ENCODE measurements at places on chromosomes 5 and 9.

GRCh38 chr5:56587381-56588130 lies 227.8 kb upstream of the MAP3K1 start:
- no peak for DNase-seq

- no peak for DNase-seq
Measured at GRCh38 chr9:110922145-110922544, 116.1 kb downstream of the LPAR1 start.

- no peak for DNase-seq
Measured at GRCh38 chr5:5551499-5551898, 129.0 kb downstream of the ICE1 start.

- DNase-seq: no peak
Measured at GRCh38 chr5:132849347-132849746, 16.9 kb downstream of the GDF9 start.

GRCh38 chr5:156021866-156022265 lies 305.1 kb upstream of the SGCD start:
- DNase-seq: no peak

DNA sequence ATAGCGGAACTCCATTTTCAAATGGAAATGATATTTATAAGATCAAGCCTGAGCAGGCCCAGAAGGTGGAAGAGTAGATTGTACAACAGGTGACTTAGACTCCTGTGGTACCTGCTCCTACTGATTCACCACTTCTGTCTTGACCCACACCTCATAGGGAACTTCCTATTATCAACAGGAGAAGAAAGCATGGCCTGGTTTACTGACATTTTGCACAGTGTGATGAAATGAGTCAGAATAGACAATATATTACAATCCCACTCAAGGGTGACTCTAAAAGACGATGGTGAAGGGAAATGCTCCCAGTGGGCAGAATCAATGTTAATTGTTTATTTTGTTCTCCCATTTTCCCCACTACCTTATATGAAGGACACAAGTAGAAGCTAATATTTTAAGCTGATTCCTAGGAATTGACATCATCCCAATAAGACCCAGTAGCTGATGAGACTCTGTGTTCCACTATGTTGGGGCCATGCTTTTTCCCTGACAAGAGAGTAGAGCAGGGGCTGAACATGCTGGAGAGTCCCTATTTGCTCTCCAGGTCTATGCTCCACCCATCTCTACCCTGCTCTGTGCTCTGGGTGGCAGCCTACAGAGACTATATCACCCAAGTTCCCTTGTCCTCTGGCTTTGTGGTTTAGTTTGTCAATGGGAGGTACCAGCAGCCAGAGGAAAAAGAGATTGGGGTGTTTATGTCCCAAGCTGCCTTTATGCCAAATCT lies 163.4 kb upstream of the FSTL4 start:
- no peak for DNase-seq

DNA sequence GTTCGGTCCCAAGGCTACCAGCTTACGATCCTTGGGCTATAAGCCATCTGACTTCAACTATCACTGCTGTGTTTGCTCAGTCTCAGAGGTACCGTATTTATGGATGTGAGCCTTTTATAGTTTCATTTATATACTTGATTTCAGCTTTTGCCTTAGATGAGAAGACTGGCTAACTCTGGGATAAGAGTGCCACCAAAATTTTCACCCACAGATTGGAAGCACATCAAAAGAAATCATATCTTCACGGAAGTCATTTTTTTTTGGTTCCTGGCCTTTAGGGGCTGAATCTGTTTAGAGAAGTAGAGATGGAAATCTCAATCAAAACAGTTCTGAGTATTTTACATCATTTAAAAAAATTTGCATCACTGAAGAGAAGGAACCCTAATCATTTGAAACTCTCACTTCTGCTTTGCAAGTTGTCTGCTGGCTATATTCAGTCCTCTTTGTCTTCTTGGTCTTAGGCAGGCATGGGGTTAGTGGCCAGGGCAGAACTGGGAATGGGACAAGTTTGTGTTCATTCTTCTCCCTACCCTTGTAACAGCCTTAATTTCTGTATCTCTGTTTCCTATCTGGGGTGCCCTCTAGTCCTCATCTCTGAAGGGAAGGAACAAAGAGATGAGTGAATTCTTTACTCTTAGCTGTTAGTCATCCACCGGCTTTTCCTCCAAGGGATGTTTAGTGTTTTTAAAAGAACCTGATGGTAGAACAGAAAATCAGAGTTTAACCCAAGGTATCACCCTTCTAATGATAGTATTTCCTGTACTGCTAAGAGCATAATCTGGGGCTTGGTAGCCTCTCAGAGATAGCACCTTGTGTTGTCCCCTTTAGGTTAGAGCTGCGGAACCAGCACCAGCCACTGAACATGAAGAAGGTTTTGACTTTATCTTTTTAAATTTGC lies 14.1 kb upstream of the TNFAIP8 start:
- DNase-seq: no peak

DNA sequence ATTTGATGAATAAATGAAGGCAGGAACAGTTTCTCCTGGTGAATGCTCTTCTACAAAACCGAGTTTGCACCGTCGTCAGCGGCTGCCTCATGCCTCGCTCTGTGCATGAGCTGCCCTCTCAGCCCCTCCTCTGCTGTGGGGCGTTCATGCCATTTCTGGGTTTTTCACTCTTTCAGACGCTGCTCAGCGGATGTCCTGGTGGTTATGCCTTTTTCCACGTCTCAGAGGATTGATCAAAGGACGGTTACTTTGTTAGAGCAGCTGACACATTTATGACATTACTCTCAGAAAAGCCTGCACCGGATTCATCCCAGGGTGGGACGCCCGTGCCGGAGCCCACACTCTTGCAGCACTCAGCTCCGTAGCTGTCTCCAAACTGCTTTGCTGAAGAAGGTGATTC lies 195.9 kb upstream of the PPP1R26 start:
- DNase-seq: no peak

DNA sequence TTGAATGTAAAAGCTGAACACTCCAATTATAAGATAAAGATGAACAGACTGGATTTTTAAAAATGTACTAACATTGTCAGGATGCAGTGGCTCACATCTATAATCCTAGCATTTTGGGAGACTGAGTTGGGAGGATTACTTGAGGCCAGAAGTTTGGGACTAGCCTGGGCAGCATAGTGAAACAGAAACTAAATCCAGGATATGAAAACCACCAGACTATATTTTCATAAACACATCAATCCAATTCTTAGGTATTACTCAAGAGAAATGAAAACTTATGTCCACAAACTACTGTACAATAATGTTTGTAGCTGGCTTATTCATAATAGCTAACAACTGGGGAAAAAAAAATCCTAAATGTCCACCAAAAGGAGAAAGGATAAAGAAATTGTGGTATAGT lies 26.8 kb upstream of the NAA35 start:
- no peak for DNase-seq

- DNase-seq: no peak
Measured at GRCh38 chr5:75671506-75671905, 45.7 kb downstream of the POC5 start.

- DNase-seq: no peak
Measured at GRCh38 chr5:120684749-120685415, 220.8 kb downstream of the PRR16 start.

DNA sequence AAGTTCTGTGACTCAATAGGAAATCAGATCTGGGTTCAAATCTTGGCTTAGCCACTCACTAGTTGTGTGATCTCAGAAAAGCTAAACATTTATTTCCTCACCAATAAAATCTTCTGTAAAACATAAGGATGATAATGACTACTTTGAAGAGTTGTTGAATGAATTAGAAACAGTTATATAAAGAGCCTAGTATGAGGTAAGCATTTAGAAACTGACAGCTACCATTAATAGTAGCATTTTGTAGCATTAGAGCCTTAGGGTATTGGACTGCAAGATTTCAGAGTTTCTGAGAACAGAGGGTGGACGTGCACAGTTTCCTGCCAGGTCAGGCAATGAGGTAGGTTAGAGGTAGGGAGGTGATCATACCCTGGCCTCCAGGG lies 293.2 kb downstream of the CWC27 start:
- no peak for DNase-seq

DNA sequence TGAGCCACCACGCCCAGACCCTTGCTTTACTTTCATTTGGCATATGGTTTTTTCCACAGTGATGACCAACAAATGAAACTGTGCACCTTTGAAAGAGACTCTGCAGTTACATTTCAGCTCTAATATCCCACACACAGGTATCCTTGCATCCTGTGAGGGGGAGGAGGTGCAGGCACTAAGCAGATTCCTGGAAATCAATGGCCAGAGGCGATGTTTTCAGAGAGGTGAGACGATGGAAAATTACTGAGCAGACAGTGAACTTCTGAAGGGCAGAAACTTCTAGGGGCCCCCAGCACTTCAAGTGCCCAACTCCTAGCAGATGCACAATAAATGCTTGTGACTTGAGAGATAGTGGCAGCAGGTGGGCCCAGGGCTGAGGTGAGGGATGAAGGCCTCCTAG lies 29.8 kb upstream of the GNE start:
- DNase-seq: no peak

GRCh38 chr5:22986281-22986680 lies 133.1 kb upstream of the CDH12 start:
- DNase-seq: no peak
